ENCODE measurements at places on chromosomes 13 and 19. TPM values are rescaled to one million over a fixed set of nuclear protein-coding genes. Genes with fewer than 3 reads are reported as not detected.

PIH1D1 gene
- total RNA-seq: 150 TPM

BRME1 gene
- 1.7 TPM for total RNA-seq

COL5A3 gene
- total RNA-seq: 2.1 TPM

MAP3K10 gene
- total RNA-seq: 25.8 TPM

ZFP82 gene
- total RNA-seq: 2.9 TPM

HIPK4 gene
- total RNA-seq: not detected

DNA sequence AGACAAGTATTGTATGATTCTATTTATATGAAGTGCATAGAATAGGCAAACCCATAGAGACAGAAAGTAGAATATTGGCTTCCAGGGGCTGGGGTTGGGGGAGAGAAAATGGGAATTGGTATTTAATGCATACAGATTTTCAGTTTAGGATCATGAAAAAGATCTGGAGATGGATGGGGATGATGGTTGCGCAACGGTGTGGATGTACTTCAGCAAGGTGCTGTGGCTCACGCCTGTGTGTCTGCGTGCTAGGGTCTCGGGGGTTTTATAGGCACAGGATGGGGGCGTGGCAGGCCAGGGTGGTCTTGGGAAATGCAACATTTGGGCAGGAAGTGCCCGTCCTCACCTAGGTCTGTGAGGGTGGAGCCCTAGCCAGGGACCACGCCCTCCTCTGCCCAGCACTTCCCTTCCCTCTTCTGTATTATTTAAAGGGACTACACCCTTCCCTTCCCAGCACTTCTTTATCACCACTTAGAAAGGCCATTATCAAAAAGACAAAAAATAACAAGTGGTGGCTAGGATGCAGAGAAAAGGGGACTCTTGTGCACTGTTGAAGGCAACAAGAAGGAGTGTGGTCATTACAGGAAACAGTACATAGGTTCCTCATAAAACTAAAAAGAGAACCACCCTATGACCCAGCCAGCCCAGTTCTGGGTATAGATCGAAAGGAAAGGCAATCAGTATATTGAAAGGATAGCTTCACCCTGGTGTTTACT is 29.0 kb downstream of the LILRB4 start:
- no peak for DNase-seq
- H3K4me3 ChIP-seq: no peak overlapping the region
- H3K27me3 ChIP-seq: peaks cover 4% of the 10 kb centered on the region

GRCh38 chr13:111251646-111252445 is 68.6 kb upstream of the TEX29 start:
- H3K4me3 ChIP-seq: no peak overlapping the region
- peaks cover 66% of the 10 kb centered on the region for H3K36me3 ChIP-seq
- no peaks in the 10 kb centered on the region for H3K4me1 ChIP-seq
- DNase-seq: no peak
- H3K27me3 ChIP-seq: no peaks in the 10 kb centered on the region

DNA sequence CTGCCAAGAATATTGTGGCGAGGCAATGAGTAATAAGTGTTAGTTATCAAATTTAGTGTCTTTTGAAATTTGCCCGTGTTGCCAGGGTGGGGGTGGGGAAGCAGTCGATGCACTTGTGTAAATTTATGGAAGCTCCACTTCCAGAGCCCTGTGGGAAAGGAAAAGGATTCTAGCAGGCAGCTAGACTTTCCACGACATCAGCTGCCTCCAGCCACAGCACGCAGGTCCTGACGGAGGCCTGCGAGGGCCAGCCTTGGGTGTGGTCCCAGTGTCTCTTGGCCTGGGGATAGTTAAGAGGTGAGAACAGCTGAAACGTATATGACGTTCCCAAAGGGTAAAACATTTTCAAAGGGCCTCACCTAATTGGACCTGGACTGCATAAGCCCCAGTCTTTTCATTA is 433.0 kb downstream of the TSHZ3 start:
- H3K27ac ChIP-seq: no peak overlapping the region
- no peak for DNase-seq
- no peaks in the 10 kb centered on the region for H3K27me3 ChIP-seq
- H3K4me1 ChIP-seq: no peaks in the 10 kb centered on the region
- no peak overlapping the region for H3K4me3 ChIP-seq

DNA sequence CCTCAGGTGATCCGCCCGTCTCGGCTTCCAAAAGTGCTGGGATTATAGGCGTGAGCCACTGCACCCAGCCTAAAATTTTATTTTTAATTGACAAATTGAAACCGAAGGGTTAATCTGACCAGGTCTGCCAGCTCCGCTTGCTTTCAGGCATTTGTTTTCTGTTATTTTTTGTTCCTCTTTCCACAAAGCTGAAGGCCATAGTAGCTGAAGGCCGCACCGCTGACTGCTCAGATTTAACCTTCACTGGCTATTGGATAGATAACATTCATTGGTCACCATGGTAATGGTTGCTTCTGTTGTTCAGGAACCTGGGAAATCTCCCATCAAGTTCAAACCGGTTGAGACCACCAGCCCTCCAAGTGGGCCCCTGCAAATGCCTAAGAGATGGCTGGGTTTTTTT is 124.5 kb upstream of the USP29 start:
- no peaks in the 10 kb centered on the region for H3K36me3 ChIP-seq
- H3K27me3 ChIP-seq: no peaks in the 10 kb centered on the region
- DNase-seq: no peak
- no peak overlapping the region for H3K27ac ChIP-seq
- no peaks in the 10 kb centered on the region for H3K4me1 ChIP-seq
- no peak overlapping the region for H3K4me3 ChIP-seq

DNA sequence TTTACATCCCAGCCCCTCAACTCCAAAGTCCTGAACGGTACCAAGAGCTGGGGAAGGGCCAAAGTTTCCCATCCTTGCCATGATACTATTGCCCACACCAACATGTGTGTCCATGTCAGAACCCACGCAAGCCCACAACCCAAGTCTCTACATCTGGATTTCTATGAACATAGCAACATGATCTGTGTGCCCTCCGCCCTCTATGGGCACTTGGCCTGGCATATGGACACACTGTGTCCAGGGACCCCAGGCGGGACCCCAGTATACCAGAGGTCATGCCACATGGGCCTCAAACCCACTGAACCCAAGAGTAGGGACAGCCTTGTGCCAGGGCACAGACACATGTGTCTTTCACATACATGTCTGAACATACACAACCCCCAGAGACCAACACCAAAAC is 2.0 kb downstream of the LRFN1 start:
- H3K27ac ChIP-seq: no peak overlapping the region
- H3K36me3 ChIP-seq: peaks cover 12% of the 10 kb centered on the region
- H3K27me3 ChIP-seq: no peaks in the 10 kb centered on the region
- H3K4me1 ChIP-seq: peaks cover 13% of the 10 kb centered on the region
- no peak for DNase-seq

DNA sequence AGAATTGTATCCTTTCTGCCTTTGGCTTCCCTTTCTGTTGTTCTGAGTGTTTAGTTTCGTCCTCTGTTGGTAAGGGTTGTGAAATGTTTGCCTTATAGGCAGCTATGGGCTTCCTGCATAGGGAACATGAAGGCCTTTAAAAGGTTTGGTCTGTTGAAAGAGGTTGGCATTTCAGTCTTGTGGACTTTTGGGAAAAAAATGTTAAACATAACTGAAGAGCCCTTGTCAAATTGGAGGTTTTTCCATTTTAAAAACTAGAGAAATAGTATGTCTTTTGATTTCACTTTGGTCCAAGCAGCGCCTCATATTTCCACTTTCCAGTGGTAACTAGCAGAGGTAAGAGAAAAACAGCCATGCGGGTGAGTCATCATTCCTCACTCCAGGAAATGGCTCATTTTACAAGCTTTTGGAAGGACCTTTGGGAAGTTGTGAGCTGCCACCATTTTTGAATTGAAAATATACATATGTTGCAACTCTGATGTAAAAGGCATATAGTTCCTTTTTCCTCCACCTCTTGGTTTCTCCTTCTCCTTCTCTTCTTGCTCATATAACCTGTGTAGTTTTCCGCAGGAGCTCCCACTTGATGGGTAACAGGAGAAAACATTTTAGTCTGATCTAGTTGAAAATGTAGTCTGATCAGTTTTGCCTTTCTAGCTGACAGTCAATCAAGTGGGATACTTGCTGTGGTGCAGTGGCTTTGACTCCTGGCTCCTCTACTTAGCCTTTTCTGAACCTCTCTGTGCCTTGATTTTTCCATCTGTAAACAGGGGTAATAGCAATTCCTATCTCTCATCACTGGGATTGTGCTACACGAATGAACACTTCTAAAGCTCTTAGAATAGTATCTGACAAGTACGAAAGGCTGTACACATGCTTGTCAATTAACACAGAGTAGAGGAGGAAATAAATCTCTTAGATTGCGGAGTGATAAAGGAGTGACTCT is 23.0 kb downstream of the GPC6 start:
- no peak overlapping the region for H3K27ac ChIP-seq
- no peak overlapping the region for H3K4me3 ChIP-seq
- DNase-seq: no peak
- no peaks in the 10 kb centered on the region for H3K27me3 ChIP-seq

Measured in CD4-positive, CD25-positive, alpha-beta regulatory T cell (primary cell).